Renal cortex interstitium (tissue), 15 donors: ENCODE measurements at places on chromosomes 3 and 15.
A peak's percentile ranks its signal among the peaks of the same experiment; 100 is the strongest.

- DNase-seq = no peak
Observed at GRCh38 chr3:189712906-189713483, 81.8 kb downstream of the TP63 start.

DNA sequence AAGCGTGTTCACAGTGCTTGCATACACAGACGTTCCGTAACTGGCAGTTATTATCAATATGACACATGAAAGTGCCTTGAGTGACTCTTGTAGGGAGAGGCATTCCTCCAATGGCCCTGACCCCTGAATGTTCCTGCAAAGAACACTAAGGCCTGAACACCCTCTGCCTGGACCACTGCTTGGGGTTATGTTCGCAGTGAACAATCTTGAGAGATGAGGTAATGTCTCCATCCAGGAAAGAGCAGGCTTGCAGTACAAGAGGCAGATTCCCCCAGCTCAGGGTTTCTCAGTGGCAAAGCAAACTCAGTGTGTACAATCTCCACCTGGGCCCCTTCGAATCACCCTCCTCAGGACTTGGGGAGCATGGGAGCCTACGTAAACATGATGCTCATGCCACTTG, 324.6 kb downstream of the MAGI1 start:
- no peak for DNase-seq

GRCh38 chr3:191397771-191398170, 63.2 kb upstream of the PYDC2 start:
- no peak for DNase-seq

DNA sequence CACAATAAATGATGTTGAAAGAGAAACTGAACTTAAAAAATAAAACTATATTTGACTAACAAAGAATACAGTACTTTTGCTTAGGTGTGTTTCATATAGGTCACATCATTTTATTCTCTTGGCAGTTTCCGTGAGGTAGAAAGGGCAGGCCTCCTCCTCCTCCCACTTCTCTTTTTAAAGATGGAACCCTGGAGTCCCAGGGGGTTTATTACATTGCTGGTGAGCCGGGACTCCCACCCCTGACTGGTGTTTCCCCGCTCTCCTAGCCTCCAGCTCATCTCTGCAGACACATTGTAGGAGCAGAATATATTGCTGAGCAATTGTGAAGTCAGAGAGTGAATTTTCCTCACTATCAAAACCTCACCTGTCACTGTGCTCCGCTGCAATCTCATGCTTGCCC, 30.0 kb downstream of the ZDHHC23 start:
- no peak for DNase-seq

DNA sequence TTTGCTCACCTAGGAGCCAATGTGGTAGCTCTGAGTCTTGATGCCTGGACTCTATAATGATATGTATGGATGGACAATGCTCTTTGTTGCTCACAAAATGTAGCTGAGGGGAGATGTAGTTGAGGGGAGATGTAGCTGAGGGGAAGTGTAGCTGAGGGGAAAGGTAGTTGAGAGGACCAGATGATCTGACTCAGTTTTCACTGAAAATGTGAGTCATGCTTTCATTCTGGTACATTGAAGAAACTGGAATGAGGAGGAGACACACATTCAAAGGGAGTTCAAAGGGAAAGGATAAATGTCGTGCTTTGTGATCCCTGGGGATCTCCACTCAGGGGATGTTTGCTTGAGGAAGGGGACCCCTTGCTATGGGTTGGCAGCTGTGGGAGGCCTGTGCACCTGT, 302.9 kb upstream of the TRIM42 start:
- no peak for DNase-seq

DNA sequence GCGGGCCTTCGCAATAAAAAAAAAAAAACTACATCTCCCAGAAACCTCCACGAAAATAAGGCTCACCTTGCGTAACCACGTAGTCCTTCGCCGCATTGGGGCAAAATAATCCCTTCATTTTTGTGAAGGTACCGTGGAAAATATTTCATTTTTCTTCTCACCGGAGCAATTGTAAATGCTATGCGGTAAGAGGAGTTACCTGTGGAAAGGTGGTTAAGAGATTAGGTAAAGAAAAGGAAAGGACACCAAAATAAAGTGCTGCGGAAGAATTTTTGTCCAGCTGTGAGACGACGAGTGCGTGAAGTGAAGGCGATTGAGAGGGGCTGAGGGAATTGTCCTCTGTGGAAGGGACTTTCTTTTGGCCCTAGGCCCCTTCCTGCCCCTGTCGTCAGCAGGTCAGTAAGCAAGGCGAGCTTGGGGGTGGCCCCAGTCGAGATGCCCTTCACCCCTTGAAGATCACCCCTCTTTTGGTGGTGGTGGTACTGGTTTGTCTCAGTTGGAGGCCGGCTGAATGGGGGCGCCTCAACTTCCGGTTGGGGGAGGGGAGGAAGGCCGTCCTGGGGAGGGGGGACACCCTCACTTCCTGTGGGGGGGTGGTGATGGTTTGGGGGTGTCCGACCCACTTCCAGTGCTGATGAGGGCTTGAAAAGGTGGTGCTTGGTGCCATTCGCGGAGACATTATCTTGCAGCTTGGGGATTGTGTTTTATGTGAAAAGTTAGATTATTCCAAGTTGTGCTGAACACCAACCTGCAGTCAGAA, at the start of gene HMG20A:
TSS of gene HMG20A (plus strand) at position 279 of the 760 bp plus-strand sequence. CDS start 37,520 bp downstream, outside the sequence.
- DNase-seq = peak; percentile 76

- no peak for DNase-seq
Observed at GRCh38 chr15:94259863-94260262, 28.5 kb downstream of the MCTP2 start.

GRCh38 chr3:148218222-148218621, 479.5 kb upstream of the AGTR1 start:
- no peak for DNase-seq

DNA sequence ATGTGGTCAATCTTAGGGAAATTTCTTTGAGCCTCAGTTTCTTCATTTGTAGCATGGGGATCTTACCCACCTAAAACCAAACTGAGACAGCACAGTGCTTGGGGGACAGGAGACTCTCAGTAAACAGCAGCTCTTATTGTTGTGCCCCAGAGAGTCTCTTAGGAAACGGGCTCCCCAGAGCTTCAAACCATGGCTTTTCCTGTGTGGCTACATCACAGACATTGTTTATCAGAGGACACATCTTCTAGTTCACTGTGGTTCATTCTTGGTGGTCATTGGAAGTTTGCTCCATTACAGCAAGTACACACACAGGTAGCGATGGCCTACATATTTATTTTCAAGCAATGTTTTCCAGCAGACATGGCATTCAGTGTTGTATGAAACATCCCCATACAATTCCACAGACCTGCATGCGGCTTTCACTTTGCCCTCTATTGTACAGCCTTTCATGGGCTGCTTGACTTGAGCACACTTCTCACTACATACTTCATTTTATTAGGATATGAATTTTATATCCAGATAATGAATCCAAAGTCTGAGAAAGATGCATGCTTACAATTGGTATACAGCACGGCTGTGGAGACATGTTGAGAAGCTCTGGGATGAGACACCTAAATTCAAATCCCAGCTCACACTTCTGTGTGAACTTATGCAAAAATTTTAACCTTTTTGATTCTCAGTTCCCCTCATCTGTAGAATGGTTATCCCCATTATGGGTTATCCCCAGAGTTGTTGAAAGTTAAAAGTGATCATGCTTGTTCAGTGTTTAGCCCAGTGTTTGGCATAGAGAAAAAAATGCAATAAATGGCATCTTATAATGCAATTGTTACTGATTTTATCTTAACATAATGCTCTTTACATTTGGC, 84.8 kb upstream of the ICE2 start:
- DNase-seq = no peak

GRCh38 chr3:160481856-160482255, 32.3 kb upstream of the TRIM59 start:
- DNase-seq = no peak

GRCh38 chr3:51392355-51393133, 1.5 kb downstream of the RBM15B start:
- no peak for DNase-seq

- no peak for DNase-seq
Observed at GRCh38 chr3:159733194-159733860, 255.3 kb upstream of the IL12A start.

- DNase-seq = no peak
Observed at GRCh38 chr3:44237665-44238064, 4.0 kb upstream of the TOPAZ1 start.

DNA sequence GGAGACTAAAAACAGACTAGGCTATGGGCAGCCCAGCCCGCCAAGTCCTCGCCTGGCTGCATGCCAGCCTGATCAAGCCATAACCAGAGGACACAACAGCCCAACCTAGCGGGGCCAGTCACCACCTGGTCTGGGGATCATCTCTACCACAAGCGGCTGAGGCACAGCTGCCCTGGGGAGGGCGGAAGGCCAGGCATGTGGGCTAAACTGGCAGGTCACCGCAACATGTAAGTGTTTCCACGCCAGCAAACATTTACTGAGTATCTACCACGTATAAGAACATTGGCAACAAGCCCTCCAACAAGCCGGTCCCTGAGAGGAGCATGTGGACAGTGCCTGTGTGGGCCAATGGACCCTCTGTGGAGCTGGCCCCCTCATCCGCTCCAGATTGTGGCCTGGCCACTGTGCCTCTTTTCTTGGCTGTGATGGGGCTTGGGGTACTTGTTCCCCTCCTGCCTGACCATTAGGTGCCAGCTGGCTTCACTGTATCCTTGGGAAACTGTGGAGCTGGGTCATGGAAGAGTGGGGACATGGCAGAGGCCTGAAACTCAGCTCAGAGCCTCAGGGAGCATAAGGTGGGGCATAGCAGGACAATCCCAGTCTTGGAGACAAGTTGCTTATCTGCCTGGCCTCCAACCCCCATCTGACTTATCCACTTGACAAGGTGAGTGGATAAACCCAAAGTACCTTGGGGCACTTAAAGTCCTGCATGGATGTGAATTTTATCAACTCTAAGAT, 9.0 kb downstream of the UBXN7 start:
- DNase-seq = no peak

DNA sequence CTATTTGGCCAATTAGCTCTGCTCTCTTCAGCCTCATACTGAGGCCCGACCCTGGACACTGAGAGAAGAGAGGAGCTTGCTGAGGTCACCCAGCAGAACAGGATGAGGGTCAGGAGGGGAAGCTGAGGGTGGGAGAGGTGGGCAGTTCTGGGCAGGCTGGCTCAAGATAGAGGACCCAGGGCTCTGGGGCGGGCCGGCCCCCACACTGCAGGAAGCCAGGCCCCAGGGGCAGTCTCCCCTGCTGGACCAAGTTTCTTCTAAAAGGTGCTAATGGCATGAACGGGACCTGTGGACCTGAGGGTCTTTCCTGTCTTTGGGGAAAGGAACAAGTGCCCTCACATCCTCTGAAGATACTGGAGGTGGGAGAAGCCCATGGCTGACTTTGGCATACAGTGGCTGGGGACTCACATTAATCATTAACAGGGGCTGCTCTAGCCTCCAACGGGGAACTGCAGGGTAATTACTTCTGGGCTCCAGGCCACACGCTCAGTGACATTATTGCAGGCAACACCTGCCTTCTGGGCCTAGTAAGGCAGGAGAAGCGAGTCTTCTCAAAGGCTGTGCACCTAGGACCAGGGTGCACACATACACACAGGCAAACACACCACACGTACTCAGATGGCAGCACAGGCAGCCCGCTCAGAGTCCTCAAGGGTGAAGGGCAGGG, 10.6 kb downstream of the HCN4 start:
- no peak for DNase-seq

- no peak for DNase-seq
Observed at GRCh38 chr15:42143356-42143755, 13.1 kb downstream of the PLA2G4F start.

- DNase-seq = no peak
Observed at GRCh38 chr15:50830477-50831354, 65.2 kb upstream of the SPPL2A start.

DNA sequence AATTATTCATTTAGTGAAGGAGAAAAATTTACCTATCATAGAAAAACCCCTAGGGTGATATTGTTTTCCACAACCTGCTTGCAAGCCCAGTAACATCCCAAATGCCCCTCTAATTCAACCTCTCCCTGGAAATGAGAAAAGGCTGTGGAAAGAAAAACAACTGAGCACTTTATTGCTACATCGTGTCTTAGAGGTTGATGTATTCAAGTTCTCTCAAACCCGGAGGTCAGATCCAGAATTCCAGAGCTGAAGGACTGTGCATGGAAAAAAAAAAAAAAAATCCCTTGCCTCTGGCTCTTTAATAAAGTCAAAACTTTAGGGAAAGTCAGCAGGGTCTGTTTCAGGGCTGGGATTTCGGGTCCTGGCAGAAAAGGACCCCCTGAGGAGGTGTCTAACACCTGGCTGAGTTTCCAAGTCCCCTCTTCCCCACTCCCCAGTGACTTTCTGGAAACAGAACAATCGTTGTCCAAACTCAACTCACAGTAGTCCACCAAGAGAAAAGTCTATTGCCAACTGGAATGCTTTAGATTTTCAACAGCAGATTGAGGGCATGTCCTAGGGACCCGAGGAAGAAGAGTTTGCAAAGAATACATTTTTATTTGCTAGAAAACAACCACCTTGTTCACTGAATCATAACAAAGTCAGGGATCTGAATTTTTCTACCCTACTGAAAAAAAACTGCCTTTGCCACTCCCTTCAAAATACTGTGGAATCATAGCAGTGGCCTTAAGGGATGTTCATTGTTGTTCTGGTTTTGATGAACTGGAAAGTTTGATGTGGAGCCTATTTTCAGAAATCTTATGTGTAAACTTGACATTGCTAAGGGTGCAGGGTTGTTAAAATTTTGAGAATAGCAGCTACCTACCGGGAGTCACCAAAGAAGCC, 207.5 kb upstream of the ADAMTS9 start:
- no peak for DNase-seq

- DNase-seq = no peak
Observed at GRCh38 chr15:39922462-39923092, 2.5 kb upstream of the GPR176 start.

- no peak for DNase-seq
Observed at GRCh38 chr3:127034195-127034989, 51.5 kb downstream of the PLXNA1 start.

DNA sequence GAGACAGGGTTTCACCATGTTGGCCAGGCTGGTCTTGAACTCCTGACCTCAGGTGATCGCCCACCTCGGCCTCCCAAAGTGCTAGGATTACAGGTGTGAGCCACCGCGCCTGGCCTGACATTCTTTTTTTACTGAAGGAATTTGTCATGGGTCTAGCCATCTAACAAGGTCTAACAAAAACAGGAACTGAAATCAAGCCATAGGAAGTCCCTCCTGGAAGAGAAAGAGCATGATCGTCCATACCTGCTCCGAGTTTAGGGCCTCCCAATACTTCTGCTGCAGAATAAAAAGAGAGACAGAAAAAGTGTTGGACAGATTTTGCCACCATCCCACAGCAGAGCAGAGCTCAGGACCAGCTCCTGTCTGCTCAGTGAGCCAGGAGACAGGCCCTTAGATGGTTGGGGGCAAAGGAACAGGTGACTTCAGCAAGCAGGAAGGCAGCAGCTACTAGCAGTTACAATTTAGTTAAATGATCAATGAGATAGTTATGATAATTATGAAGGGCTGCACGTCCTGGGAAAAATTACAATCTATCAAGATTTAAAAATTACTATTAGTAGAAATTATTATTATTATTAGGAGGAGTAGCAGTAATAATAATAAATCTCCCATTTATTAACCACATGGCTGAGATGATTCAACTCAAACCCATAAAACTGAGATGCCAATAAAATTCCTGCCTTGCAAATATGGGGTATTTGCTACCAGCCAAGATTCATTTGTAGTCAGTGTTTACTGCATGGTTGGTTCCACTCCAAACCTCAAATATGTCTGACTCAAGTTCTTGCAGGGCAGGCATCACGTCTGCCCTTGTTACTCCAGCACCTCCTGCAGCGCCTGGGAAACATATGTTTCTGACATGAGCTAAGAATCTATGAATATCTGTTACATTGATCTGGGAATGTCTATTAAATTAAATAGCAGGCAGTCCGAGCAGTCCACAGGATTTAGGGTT, 40.1 kb downstream of the TMEM44 start:
- DNase-seq = no peak

GRCh38 chr3:171543759-171544300, 83.6 kb upstream of the TNIK start:
- DNase-seq = no peak

GRCh38 chr15:79535536-79535935, 103.4 kb downstream of the MINAR1 start:
- DNase-seq = no peak
